Neural progenitor cell (in vitro differentiated cells): ENCODE measurements at places on chromosomes 3 and 15. TPM values are rescaled to one million over a fixed set of nuclear protein-coding genes. Genes with fewer than 3 reads are reported as not detected.

GRCh38 chr15:74385733-74386132 lies 18.3 kb upstream of the CYP11A1 start:
- no peak for DNase-seq

- DNase-seq: no peak
Observed at GRCh38 chr3:115154611-115155010, 7.5 kb upstream of the ZBTB20 start.

- DNase-seq: no peak
Observed at GRCh38 chr3:52774901-52775864, 2.2 kb upstream of the ITIH1 start.

SEMA3G gene
- 0.79 and 3.4 TPM in 2 replicates for total RNA-seq

SLC22A14 gene
- total RNA-seq: not detected in 2 replicates

GRCh38 chr15:40306908-40307307 lies 827 bp downstream of the PLCB2 start:
- DNase-seq: no peak

DNA sequence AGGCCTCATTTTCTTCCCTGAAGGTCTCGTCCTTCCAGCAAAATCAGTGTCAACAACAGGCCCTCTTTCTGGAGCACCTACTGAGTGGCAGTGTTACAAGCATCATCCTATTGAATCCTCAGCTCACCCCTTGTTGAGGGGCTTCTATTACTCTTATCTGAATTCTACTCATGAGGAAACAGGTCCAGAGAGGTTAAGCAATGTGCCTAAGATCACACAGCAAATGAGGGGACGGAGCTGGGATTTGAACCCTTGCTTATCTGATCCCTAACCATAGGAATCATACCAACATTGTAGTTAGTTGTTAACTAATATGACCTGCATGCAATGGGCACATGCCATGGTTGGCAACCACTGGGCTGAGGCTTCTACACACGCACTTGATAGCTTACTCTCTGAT lies 63.0 kb downstream of the SLC6A6 start:
- DNase-seq: no peak

GRCh38 chr15:68328443-68328842 lies 50.9 kb downstream of the FEM1B start:
- DNase-seq: no peak

DNA sequence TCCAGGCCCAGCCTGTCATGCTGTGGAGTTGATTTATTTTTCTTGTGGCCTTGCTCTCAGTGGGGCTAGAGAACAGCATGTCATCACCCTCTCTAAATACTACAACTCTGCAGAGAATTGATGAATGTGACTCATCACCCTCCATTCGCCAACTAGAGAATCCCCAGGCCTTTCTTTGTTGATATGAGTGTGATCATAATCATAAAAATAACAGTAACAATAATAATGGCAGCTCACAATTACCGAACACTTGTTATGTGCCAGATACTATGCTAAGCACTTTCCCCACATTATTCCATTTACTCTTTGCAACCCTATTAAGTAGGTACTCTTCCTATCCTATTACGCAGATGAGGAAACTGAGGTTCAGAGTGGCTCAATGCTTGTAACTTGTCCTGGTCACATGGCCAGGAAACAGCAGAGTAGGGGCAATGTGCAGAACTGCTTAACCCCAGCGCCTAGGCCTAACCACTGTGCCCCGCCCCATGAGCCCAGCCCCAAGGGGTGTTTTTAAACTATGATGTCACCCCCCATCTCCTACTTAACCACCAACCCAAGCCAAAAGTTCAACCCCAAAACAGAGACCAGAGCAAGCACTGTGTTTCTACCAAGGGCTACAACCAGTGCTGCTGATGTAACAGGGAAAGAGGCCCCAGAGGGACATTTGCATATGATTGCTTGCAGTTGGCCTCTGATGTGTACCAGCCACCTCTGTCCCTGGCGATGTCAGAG lies 104.5 kb downstream of the ADCY5 start:
- no peak for DNase-seq

DNA sequence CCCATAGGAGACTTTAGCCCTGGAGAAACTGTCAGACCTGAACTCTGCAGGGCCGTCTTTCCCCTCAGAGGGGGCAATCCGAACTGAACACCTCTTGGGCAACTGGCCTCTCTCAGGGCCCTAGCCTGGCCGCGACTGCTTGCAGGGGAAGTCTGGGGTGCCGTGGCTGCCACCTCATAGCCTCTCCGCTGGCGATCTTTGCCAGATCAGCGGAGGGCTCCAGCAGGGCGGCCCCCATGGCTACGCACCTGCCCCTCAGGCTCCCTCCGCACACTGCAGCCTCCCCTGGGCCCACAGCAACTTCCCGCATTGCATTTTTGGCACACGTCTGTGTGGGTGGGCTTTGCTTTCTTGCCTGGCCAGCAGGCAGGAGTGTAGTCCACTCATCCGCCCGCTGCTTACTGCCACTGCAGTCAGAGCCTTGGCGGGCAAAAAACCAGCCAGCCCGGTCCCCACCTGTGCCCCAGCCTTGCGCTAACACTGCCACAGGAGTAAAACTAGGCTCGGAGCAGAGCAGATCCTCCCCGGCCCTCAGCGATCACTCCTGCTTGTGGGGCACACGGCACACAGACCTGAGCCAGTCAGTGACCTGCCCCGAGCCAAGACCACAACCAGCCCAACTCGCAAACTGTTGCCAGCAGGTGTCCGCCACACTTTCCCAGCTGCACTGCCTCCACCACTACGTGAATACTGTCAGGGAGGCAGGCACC lies 266.8 kb upstream of the CBLB start:
- no peak for DNase-seq

ZNF662 gene
- not detected in 2 replicates for total RNA-seq

DNA sequence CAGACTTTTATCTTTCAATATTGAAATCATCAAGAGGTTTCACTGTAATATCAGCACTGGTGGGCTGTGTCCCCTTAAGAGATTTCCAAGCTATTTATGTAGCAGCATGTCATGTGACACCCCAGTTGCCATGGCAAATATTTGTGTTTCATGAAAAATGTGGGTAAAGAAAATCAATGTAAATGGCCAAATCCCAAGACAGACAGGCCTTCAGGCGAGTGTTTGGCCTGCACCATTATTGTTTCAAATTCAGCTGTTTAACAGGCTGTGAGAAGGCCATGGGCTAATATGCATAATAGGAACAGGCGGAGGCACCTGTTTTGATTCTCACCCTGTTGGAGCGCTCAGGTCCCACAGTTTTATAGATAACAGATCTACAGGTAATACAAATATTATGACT lies 104.2 kb downstream of the IQCH start:
- no peak for DNase-seq

DNA sequence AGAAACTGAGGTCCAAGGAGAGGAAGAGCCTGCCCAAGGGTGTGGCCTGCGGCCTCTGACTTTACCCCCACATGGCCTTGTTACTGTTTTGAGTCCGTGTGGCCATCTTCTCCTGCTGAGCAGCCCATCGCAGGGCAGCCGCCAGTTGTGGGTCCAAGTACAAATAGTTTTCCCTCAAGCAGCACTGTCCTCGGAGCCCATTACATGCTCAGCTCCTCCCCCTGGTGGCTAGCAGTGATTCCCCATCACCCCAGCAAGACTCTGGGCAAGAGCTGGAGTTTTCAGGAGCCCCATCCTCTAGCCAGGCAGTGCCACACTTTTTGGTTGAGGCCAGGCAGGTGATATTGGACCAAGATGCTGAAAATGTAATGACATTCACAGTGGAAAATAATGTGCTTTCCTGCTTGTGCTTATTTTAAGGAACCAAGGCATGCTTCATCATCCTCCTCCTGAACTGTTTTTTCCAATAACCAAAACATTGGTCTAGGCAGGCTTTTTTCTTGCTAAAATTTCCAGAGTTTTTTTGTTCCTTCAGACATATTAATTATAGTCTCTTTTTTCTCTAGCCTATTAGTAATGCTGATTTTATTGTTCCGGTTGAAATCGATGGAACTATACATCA lies 23.2 kb upstream of the VILL start:
- peak; percentile 78 for DNase-seq

RBPMS2 gene
- total RNA-seq: 0.15 and 1.8 TPM in 2 replicates

TBCCD1 gene
- 16.8 and 21.1 TPM in 2 replicates for total RNA-seq

MUC20 gene
- 0.17 TPM in 1 of 2 replicates, not detected in the other for total RNA-seq

ZNF502 gene
- total RNA-seq: 3.6 and 5.1 TPM in 2 replicates

LDHAL6B gene
- not detected in 2 replicates for total RNA-seq

DNA sequence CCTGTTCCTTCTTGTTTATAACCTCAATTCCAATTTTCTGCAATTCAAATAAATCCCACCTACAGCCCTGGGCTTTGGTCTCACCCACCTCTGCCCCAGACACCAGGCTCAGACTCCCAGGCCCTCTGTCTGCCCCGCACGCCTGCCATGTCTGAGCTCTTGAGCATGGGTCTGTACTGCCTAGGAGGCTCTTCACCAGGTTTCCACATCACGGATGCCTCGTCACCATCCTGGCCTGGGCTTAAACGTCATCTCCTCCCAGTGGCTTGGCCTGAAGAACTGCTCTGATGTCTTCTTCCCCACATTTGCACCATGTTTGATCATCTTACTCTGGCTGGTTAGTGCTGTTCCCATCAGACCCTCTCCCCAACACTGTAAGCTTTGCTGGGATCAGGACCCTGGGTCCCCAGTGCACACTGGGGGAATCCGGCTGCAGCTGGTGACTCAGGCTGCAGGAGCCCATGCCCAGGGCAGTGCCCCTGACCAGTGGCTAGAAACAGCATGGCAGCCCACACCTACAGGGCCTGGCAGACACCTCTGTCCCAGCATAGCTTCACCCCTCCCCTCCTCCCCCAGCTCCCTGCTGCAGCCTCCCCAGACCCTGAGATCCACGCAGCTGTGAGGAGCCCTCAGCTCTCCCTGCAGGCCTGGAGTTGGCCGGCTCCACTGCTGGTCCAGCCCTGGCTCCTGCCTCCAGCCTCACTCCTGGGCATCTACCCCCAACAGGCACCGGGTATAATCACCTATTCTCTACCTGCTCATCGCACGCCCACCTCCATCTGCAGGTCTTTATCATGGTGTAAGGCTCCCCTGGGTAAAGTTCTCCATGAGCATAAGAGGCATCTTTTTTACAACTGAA lies 162.8 kb upstream of the NSMCE3 start:
- no peak for DNase-seq

SH3GL3 gene
- 3.8 and 8.2 TPM in 2 replicates for total RNA-seq

GRCh38 chr3:100954990-100955389 lies 38.2 kb downstream of the ABI3BP start:
- no peak for DNase-seq

GRCh38 chr3:185150561-185150960 lies 2.3 kb downstream of the C3orf70 start:
- no peak for DNase-seq

GRCh38 chr15:69666441-69666882 lies 213.8 kb downstream of the RPLP1 start:
- DNase-seq: no peak

GRCh38 chr3:177221744-177222143 lies 24.5 kb upstream of the TBL1XR1 start:
- DNase-seq: no peak

IL20RB gene
- total RNA-seq: 2.0 and 2.5 TPM in 2 replicates

- no peak for DNase-seq
Observed at GRCh38 chr3:124092811-124093210, 100.9 kb upstream of the ROPN1 start.

PLOD2 gene
- total RNA-seq: 8.3 and 29.2 TPM in 2 replicates

- DNase-seq: no peak
Observed at GRCh38 chr15:67103432-67103831, 38.0 kb downstream of the SMAD3 start.

CPLX3 gene
- total RNA-seq: not detected in 2 replicates

SLC7A14 gene
- total RNA-seq: under 0.01 TPM in 1 of 2 replicates, not detected in the other

CILP gene
- total RNA-seq: 0.22 TPM in 1 of 2 replicates, not detected in the other

STRIT1 gene
- total RNA-seq: not detected in 2 replicates

- DNase-seq: no peak
Observed at GRCh38 chr3:193978486-193978885, 157.5 kb upstream of the HES1 start.

DNA sequence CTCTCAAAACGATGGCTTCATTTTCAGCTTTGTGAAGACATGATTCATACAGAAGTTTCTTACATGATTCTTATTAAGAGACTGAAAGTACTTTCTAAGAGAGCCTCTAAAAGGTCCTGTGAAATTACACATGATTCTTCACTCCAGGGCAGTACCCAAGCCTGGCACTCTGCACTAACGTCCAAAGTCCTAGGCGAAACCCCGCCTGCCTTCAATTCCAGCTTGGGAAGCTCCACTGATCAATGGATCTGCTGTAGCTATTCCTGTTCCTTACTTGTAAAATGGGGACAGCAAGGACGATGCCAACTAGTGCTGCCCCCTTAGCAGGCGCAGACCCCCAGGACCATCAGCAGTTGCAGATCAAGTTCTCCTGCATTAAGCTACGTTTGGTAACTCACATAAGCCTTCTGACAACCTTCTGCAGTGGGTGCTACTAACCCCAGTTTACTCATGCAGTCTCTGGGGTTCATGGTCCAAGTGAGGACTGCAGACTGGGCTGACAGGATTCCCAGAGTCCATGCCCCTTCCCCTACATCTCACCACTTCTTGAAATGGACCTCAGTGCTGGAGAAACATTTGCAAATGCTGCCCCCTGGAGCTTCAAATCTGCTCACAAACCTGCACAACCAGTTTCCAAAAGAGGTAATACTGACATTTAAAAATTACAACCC lies 10.6 kb downstream of the CHCHD4 start:
- peak; percentile 20 for DNase-seq

DNA sequence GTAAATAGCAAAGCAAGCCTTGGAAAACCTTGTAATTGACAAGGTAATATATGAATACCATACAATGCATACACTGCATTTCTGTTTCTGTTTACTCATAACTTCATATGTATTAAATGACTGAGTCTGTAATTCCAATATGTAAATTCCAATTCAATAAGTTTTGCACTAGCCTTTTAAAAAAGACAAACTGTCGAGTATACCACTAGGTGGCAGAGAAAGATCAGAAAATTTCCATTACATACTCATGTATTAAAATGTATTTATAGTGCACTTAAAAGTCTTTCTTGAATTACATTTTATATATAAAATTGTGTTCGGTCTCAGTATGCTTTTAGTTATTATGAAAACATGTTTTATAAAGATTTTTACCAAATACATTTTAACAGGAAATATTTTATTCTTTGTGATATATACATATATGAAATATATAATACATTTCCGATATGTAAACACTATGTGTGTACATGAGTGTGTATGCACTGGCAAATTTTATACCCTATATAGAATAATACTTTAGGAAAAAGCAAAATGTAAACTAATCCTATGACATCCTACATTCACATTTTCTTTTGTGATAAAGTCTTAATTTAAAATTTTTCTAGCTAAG lies 216.8 kb downstream of the VGLL3 start:
- peak; percentile 48 for DNase-seq

- peak; percentile 66 for DNase-seq
Observed at GRCh38 chr3:77456906-77457305, 417.0 kb downstream of the ROBO2 start.

DNA sequence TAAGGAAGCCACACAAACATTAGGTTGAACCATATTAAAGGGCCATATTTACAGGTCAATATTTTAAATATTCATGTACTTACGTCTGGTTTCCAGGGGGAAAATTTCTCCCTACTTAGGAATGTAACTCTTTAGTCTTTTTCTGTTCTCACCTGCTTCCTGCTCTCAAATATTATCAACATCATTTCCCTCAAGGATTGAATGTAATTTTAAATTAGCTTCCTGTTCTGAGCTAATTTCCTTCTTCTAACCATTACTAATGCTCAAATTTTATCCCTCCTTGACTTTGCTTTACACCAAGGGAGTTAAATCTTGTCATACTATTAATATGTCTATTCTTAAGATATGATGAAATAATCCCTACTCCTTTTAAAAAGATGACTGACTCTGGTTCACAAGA lies 103.4 kb upstream of the UBP1 start:
- no peak for DNase-seq

CDCP1 gene
- 0.12 and 0.24 TPM in 2 replicates for total RNA-seq

GRCh38 chr15:70187331-70187730 lies 89.6 kb upstream of the TLE3 start:
- DNase-seq: no peak

- peak; percentile 23 for DNase-seq
Observed at GRCh38 chr3:181454451-181455027, 257.2 kb upstream of the SOX2 start.
